ENCODE measurements at places on chromosomes 6 and 20.

- no peak for DNase-seq
Observed at GRCh38 chr6:52641388-52641787, 29.5 kb upstream of the TMEM14A start.

- no peak for DNase-seq
Observed at GRCh38 chr6:39221779-39222641, 7.3 kb downstream of the KCNK5 start.

DNA sequence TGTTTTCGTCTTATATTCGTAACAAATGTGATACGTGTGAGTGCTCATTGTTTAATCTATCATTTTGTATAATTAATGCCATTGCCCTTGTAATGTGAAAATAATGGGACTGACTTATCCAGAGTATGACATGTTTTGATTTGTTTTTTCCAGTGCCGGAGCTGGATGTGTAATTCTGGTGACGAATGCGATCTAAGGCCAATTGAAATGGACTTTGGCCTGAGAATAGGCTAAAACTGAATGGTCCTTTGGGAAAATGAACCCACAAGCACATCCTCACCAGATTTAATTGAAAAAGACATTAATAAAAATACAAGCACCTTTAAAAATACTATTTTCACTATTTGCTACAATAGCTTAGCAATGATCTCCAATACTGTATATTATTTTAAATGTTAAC lies 6.7 kb upstream of the TAAR5 start:
- no peak for DNase-seq

DNA sequence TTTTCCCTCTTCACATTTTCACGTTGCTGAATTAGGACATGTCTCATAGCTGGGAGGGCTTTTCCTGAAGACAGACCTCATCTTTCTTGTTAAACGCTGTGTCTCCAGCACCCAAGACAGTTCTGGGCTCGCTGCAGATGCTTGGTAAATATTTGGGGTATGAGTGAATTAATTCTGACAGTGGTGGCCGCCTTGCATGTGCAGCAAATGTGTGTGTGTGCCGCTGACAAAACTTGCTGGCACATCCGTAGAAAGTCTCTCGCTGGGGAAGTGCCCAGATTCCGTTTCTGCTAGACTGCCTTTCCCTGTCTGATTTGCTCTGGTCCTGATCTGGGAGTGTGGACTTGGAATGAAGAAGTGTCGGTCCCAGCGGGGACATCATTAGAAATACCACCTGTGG lies 48.2 kb upstream of the ZNFX1 start:
- no peak for DNase-seq

DNA sequence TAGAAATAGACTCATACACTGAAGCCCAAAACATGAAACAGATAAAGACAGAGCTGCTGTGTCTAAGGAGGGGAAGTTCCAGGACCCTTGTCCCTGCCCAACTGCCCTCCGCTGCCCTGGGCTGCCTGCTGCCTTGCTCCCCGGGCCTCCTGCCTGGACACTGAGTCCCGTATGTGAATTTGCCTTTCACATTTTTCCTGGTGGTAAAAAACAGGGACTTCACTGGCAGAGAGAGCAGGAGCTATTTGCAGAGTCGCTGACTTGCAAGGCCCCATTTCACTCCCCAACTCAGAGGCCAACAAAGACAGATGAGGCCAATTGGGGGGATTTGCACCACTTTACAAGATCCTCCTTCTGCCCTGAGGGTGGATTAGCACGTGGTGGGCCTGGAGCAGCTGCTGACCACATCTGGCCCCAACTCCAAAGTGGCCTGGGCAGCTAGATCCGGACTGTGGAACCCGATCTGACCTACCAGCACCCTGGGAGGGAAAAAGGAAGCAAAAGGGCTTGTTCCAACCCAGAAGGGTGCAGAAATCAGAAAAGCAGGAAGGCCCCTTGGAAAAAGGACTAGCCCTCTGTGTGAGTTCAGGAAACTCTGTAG lies 61.4 kb downstream of the NOL4L start:
- no peak for DNase-seq

DNA sequence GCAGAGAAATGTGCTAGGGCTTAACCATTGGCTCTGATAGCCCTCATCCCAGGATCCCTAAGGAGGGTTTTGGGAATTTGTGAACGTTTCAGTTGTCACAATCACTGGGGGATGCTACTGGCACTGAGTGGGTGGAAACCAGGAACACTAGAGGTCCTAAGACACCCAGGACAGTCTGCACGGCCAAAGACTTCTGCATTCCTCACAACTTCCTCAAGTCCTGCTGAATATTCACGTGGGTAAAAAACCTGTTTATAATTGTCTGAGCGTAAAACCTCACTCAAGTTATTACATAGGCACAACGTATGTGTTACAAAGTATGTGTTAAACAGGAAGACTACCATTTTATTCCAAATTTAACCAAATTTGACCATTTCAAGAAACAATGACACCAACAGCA lies 52.4 kb downstream of the GMDS start:
- no peak for DNase-seq

- no peak for DNase-seq
Observed at GRCh38 chr6:109239160-109239559, 143.1 kb downstream of the CD164 start.

GRCh38 chr6:90285042-90285481 lies 11.6 kb downstream of the BACH2 start:
- DNase-seq, result no peak

GRCh38 chr20:49479785-49480184 lies 2.7 kb downstream of the KCNB1 start:
- no peak for DNase-seq

DNA sequence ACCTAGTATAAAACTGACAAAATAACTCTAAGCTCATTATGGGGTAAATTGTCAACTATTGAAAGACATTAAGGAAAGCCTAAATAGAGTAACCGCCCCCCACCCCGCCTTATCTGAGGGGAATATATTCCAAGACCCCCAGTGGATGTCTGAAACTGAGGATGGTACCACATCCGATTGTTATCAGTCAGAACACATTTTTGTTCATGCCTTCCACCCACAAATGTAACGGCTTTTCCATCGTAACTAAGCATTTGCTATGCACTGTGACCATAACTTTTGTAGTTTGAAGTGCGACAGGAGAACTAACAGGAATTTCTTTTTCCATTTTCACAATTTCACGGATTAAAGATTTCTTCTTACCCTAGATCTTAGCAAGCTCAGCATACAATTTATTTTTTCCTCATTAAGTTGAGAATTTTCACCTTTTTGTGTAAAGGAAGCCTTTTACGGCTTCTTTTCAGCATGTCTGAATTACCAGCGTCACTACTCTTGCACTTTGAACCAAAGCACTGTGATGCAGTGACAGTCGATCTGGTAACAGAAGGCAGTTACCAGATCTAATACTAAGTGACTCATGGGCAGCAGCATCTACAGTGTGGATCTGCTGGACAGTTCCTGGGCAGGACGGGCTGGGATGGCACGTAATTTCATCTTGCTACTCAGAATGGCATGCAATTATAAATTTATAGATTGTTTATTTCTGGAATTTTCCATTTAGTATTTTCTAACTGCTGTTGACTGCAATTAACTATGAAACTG lies 11.8 kb downstream of the CFAP61 start:
- peak; percentile 25 for DNase-seq

DNA sequence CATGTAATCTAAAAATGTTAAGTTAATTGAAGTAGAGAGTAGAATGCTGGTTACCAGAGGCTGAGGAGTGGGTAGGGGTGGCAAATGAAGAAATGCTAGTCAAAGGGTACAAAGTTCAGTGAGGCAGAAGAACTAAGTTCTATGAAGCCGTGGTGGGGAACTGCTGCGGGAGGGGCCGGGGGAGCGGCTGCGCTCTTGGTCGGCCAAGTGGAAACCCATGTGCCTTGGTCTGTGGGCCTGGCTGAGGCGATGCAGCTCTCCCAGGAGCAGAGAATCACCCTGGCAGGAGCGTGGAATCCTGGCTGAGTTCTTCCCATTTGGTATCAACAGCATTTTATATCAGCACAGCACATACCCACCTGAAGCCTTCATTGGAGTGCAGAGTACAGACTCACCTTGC lies 22.3 kb downstream of the TTLL2 start:
- no peak for DNase-seq

DNA sequence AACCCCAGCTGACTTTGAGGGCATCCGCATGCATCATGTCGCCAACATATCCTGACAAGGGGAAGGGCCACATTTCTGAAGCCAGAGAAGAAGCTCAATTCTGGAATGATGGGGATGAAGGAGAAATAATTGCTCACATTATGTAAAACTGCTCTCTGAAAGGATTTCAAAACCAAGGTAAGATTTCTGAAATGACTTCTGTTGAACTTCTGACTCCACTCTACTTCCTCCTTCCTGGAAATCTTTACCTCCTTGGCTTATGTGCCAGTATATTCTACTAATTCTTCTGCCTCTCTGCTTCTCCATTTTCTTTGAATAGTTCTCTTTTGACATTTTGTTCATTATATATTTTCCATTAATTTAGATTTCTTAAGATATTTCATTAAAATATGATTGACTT lies 31.9 kb downstream of the HLA-DPB1 start:
- no peak for DNase-seq

DNA sequence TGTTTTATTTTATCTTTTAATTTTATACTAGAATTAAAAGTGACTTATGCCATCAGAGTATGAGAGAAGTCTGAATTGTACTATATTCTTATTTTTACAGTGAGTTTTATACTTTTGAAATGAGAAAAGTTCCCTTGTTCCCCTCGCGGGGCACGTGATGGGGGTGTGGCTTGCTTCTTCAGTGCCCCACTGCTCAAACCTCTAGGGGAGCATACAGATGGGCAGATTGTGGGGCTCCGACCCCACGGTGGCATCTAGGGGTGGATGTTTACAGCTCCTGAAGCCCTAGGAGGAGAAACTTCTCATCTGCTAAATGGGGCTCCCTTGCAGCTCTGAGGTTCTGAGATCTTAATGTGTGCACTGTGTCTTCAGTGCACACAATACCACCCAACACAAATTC lies 11.9 kb upstream of the MAS1L start:
- no peak for DNase-seq

DNA sequence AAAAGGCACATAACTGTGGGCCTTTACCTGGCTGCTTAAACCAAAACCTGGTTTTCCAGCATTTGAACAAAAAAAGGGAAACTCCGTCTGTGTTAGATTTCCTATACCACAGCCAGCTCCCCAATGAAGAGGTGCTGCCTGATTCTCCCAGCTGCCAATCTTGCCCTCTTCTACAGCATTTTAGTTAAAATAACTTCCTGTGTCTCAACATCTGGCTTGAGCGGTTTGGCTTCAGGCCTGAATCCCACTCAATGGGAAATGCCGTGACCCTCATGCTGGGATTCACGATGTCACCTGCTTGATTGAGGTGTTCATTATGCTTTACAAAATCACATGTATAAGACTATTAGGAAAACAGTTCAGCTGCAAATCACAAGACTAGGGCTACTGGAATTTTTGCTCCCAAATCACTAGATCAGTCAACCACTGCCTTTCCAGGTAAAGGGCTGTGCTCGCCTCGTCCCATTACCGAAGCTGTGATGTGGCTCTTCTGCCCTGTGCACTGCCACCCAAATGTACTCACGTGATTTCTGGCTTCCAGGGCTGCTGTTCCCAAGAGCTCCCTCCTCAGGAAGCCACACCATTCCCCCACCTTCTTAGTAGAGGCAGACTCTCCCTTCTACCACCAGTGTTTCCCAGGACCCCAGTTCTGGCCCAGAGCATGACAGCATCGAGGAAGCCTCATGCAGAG lies 94.6 kb downstream of the PSMG4 start:
- no peak for DNase-seq

- DNase-seq, result peak; percentile 41
Observed at GRCh38 chr6:154606457-154606856, 96.0 kb upstream of the CNKSR3 start.

DNA sequence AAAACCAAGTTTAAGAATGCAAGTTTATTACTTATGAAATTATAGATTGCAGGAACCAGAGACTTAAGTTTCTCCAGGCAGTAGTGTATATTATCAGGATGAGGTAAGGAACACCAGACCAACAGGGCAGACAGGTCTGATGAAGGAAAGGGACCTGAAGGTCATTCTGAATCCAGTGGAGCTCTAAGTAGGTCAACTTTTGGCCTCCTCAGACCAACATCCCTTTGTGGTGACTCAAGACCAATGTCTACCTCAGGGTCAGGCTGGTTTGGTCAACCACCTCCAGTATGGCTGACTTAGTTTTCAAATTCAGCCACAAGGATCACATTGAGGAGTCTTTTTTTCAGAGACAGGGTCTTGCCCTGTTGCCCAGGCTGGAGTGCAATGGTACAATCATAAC lies 38.7 kb upstream of the TFAP2A start:
- DNase-seq, result no peak

- no peak for DNase-seq
Observed at GRCh38 chr6:158358450-158359077, 46.3 kb downstream of the TULP4 start.

DNA sequence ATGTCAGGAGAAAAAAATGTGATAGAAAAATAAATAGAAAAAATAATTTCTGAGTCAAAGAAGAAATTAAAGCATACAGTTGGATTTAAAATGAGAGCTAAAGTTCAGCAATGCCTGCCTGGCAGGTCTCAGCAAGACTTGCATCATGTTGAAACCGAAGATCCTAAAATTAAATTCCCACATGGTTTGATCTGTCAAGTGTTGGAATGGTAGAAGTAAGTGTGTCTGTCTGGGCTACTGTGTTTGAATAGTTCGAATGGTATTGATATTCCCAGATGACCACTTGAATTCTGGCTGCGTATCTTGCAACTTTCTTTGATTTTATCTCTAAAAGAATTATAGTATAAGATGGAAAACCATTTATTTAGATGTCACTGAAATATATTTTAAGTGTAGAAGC lies 1349.6 kb downstream of the EPHA7 start:
- no peak for DNase-seq

DNA sequence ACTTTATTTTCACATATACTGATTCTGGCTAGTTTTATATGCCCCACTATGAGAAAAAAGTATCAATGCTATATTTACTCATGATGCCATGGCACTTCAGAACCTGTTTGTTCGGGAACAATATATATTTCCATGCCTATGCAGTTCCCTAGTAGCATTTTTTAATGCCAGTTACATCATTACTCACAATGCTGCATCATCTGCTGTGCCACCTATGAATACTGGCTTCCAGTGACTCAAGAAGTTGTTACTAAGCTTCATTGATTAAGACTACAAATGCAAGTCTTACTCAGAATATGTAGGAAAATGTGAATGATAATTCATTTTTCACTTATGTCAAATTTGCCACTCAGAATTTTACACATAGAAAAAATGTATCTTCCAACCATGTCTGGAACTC lies 97.9 kb downstream of the MAFB start:
- DNase-seq, result peak; percentile 74

All from epithelial cell of esophagus (primary cell).